ENCODE measurements at places on chromosomes 3 and 15.

- no peak for DNase-seq
Observed at GRCh38 chr3:101936419-101937356, 87.4 kb downstream of the NFKBIZ start.

DNA sequence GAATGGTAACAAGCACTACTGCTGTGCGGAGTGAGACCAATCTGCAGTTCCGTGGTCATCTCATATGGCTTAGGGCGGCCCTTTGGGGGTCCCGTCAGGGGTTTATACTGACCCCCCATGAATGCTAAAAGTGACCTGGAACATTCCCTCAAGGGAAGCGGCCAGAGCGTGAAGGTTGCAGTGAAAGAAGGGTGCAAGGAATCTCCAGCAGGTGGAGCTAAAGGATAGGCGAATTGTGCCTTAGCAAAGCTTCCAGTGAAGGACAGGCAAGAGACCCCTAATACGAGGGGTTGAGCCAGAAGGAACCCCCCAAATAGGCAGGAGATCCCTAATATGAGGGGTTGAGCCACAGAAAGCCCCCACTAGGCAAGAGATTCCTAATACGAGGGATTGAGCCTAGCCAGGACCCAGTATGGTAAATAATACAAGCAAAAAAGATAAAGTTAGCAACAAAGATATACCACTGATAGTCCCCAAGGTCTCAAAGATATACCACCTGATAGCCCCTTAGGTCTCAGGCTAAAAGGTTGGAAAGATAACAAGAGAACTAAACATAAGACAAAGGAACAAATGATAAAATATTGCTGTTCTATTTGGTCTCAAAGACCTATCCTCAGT, 32.8 kb downstream of the ZNF589 start:
- DNase-seq, result peak; percentile 21

DNA sequence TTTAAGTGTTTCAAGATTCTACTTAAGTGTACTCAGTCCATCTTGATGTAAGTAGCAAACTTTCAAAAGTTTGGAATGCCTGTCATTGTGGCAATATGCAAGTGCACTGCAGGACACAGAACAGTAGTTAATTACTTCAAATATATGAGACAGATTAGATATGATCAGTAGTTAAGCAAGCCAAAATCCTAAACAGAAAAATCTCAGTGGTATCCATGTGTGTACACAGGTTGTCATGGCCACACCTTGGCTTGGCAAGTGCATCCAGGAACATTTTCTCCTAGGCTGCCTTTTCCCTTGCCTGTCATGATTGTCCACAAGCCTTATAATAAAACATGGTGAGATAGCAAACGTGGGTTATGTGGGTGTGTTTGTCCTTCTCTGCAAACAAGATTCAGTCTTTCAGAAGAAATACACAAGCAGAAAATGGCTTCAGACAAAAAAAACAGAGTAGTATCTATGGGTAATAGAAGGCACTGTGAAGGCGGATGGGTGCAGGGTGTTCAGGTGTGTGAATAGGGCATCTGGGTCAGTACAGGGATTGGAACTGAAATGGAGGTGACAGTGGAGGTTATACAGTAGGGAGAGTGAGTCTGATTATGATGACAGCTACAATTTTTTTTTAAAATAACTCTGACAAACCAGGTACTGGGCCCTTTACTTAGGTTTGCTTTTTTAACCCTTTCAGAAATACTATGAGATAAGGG, 229.0 kb upstream of the LRIG1 start:
- DNase-seq, result no peak

GRCh38 chr15:82231233-82231632, 31.3 kb downstream of the EFL1 start:
- no peak for DNase-seq

- no peak for DNase-seq
Observed at GRCh38 chr3:121883507-121883906, 10.7 kb upstream of the SLC15A2 start.

DNA sequence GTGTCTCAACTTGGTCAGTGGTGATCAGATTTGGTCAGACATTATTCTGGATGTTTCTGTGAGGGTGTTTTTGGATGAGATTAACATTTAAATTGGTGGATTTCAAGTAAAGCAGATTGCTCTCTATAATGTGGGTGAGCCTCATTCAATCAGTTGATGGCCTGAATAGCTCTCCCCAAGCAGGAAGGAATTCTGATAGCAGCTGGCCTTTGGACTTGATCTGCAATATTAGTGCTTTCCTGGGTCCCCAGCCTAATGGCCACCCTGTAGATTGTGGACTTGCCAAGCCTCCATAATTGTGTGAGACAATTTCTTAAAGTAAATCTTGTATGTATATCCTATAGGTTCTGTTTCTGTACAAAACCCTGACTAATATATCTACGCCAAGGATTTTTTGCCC, 153.9 kb upstream of the TBL1XR1 start:
- no peak for DNase-seq

DNA sequence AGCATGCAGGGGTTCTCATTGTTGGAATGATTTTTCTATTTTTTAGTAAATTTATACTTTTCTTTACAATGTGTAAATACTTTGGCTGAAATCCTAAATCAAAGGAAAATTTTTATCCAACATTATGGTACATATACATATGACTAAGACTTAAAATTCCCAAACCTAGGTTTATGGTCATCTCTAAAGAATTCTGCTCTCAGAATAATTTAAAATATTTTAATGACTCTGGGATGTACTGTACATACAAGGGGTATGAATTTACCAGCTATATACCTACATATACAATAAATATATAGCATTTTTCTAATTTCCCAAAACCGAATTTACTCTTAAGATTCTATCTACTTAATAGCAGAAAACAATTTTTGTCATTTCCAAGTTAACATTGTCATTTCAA, 137.9 kb upstream of the POU1F1 start:
- DNase-seq, result no peak

DNA sequence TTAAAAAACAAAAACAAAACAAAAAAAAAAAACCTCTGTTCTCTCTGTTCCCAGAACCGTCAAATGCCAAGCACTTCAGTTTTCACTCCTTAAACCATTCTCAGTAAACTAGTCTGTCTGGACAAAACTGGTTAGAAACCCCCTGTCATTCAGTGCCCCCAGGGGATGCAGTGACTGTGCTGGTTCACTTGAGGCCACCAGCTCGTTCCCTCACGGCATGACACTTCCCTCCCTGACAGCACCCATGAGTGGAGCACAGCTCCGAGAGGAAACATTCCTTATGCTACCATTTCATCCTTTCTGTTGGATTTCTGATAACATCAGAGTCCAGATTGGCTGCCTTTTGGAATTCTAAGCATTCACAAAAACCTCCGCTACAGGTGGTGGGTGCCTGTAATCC, 244.0 kb upstream of the TPM1 start:
- DNase-seq, result no peak

DNA sequence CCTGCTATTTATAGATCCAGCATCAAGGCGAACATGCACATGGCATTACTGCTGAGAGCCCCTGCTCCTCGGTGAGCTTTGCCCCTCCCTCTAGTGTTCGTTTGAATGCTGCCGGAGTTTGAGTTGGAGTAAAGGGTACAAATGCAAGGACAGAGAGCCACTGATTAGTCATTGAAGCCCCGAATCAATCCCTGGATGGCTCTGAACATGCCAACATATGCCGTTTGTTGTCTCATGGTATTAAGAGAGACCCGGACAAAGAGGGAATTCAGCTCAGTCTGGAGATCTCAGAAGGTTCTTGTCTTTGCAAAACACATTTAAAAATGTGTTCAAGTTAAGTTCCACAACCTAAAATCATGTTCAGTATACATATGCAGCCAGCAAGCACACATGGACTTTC, 789.2 kb upstream of the NR2F2 start:
- DNase-seq, result no peak

- no peak for DNase-seq
Observed at GRCh38 chr3:128322030-128323022, 144.4 kb downstream of the DNAJB8 start.

DNA sequence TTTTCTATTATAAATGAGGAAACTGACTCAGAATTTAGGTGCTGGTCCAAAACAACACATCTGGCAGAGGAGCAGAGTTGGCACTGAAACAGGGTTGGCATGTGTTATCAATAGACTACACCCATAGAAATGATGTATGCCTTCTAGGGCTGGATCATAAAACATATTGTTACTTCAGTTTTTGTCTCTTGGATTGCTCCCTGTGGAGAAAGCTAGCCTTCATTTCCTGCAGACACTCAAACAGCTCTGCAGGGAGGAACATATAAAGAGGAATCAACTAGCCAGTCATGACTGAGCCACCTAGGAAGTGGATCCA, 507 bp upstream of the MRPL3 start:
- DNase-seq, result no peak

GRCh38 chr3:122760453-122761271, 33.0 kb downstream of the HSPBAP1 start:
- no peak for DNase-seq

DNA sequence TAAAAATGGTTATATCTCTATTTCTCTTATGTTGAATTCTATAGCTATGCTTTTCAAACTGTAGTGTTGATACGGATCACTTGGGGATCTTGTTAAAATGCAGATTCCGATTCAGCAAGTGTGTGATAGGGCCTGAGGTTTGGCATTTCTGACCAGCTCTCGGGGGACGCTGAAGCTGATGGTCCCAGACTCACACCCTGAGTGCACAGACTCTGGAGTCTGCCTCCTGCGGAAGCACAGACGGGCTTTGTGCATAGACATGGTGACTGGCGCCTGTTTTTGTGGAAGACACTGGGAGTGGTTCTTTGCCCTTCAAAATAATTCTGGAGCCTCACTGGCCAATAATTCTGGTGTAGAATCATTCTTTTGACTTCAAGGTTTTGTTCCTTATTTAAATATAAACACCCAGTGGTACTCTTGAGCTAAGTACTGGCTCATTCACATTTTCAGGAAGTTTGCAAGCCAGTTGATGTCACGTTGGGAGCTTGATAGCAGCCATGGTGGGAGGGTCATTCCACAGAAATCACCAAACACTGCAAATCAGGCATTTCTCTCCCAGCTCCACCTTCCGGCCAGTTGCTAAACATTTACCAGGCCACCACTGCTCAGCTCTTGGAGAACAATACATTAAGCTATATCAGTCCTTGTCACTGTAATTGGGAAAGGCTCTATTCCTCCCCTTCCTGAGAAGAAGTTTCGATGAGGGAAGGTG, 19.2 kb downstream of the CLDN11 start:
- no peak for DNase-seq

Measured in hypothalamus (tissue), 51 donors.